Muscle of leg (tissue), 16 donors: ENCODE measurements at places on chromosomes 2 and 18. TPM values are rescaled to one million over a fixed set of nuclear protein-coding genes. Genes with fewer than 3 reads are reported as not detected.

Gene ICA1L
- total RNA-seq: 12.1 TPM

Gene NPAS2
- 2.9 TPM for total RNA-seq

Gene RAB6D
- 0.09 TPM for total RNA-seq

Gene LHCGR
- total RNA-seq: 0.44 TPM

Gene MSGN1
- 1.2 TPM for total RNA-seq

Gene UGT1A5
- not detected for total RNA-seq

- DNase-seq: peak; percentile 73
These were observed 169.4 kb downstream of the SMAD7 start for GRCh38 chr18:48781163-48781987.

Gene KIF1A
- total RNA-seq: 7.3 TPM

Gene LONRF2
- 1.5 TPM for total RNA-seq

GRCh38 chr18:22789600-22789999 lies 143.5 kb upstream of the RBBP8 start:
- no peak for DNase-seq

GRCh38 chr2:76169276-76170008 lies 458.7 kb upstream of the GCFC2 start:
- DNase-seq: no peak

Gene C2orf66
- 0.04 TPM for total RNA-seq

Gene TMEM214
- total RNA-seq: 31.3 TPM

GRCh38 chr2:29423061-29423666 lies 307.9 kb downstream of the CLIP4 start:
- no peak for DNase-seq

DNA sequence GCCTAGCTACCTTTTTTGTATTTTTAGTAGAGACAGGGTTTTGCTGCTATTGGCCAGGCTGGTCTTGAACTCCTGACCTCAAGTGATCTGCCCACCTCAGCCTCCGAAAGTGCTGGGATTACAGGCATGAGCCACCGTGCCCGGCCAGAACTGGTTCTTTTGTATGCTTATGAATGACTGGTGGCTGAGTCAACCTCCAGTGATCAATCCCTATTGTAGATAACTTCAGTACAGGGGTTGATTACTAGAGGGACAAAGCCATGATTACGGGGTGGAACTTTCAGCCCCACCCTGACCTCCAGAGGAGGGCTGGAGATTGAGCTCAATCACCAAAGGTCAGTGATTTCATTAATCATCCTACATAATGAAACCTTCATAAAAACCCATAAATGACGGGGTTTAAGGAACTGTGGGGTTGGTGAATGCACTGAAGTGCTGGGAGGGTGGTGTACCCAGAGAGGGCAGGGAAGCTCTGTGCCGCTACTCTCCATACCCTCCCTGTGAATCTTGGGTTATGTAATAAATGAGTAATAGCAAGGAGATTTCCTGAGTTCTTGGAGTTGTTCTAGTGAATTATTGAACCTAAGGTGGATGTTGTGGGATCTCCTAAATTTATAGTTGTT lies 281.8 kb upstream of the CXCR4 start:
- DNase-seq: no peak

- peak; percentile 33 for DNase-seq
These were observed 18.0 kb upstream of the PDE1A start for GRCh38 chr2:182444806-182445205.

- peak; percentile 91 for DNase-seq
These were observed 1605.3 kb upstream of the ACVR2A start for GRCh38 chr2:146239392-146240135.

- DNase-seq: no peak
These were observed 103.8 kb upstream of the ST3GAL5 start for GRCh38 chr2:85992611-85993010.

Gene CCDC68
- 0.58 TPM for total RNA-seq

- DNase-seq: no peak
These were observed 2.9 kb downstream of the FBLN7 start for GRCh38 chr2:112140899-112141625.

- DNase-seq: no peak
These were observed 27.3 kb downstream of the GRB14 start for GRCh38 chr2:164593959-164594358.

Gene REG1B
- not detected for total RNA-seq

Gene HOXD13
- 0.31 TPM for total RNA-seq

DNA sequence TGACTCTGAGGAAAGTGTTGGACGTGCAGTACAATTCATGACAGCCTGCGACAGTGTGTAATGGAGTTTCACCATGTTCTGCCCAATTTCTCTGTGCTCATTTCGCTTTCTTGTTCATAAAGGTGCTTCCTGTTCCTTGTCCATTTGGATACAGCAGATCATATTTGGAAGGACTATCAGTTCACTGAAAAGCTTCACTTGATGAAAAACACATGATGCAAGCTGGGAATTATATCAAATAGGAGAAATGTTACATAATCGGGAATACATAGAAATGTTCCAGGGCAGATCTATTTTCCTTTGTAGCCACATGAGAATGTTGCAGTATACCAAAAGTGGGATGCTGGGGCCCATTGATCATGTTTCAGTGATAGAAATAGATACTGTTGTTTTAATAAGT lies 266.3 kb upstream of the SLC14A2 start:
- DNase-seq: peak; percentile 89

GRCh38 chr2:218381916-218382366 lies at the start of gene SLC11A1:
SLC11A1 (plus strand) TSS chr2:218382273; CDS start chr2:218382369, 96 bp downstream.
- peak; percentile 60 for DNase-seq

DNA sequence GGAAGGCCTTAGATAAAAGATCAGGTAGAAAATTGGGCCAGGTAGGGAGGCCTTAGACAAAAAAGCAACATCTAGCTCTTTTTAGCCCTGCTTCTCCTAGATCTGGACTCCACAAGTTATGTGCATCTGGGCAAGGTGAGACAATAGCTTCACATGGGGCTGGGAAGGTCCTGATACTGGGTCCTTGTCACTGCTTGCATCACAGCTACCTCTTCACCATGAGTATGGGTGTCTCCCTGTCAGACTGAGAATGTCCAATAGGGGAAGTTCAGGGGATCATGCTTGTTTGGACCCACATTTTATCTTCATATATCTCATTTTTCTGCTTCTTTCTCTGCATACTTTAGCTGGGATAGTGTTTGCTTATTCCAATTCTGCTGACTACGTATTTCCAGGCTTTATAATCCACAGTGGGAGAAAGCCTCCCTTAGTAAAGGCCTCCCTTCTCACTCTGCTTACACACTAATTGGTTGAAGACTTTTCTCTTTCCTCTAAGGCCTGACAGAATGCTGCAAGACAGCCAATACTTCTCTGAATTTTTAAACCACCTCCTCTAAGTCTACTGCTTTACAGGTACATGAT lies 189.6 kb downstream of the CYRIA start:
- no peak for DNase-seq

Gene CD28
- total RNA-seq: 3.9 TPM

GRCh38 chr18:55401638-55402191 lies 186.3 kb downstream of the TCF4 start:
- peak; percentile 94 for DNase-seq

- DNase-seq: no peak
These were observed 59.9 kb upstream of the LRATD1 start for GRCh38 chr2:14572633-14573032.

DNA sequence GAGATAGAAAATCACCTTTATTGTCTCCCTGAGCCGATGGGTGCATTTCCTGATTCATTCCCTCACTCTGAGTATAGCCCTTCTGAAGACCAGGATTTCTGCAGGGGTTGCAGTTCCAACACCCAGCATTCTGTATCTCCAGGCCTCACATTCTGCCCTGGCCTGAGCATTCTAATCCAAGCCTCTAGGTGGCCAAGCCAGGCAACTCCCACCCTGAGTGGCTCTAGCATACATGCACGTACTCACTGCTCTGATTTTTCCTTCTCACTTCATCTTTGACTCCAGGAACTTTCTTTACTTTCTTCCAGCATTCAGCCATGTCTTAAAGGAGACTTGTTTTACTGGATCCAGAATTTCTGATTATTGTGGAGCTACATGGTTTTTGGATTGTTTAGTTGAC lies 100.7 kb upstream of the STK39 start:
- peak; percentile 27 for DNase-seq

DNA sequence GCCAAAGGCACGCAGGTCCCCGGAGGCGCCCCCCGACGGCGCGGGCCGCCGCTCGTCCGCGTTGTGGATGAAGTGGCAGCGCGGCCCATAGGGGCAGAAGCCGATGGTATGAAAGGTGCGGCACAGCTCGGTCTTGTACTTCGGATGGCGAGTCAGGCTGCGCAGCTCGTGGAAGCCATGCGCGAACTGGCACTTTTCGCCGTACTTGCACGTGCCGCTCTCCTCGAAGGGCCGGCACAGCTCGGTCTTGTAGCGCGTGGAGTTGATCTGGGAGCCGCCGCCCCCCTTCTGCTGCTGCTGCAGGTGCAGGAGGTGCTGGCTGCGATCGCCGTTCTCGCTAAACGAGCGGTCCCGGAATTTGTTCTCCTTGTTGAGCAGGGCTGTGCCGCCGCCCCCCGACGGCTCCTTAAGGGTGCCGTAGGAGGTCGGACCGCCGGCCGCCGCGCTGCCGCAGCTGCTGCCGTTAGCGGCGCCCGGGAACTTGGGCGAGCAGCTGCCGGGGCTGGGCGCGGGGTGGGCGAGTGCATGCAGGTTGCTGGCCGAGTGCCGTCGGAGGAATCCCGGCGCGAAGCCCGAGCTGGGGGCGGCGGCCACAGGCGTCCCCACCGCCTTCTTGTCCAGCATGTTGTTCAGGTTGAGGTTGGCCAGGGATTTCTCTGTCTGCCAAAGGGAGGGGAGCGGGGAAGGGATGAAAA lies 1.2 kb downstream of the ZFP36L2 start:
- peak; percentile 78 for DNase-seq

DNA sequence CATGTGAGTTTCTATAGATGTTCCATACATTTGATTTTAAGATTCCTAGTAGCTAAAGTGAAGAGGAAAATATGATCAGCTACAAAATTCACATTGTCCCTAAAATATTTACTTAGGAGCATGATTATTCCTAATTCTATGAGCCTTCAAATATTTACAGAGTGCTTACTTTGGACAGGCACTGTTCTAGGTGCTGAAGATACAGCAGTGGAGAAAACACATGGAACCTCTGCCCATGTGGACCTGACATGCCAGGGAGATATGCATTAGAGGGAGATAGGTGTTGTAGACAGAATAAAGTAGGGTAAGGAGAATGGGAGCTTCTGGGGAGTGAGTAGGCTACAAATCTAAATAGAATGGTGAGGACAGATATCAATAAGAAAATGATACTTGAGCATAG lies 62.6 kb upstream of the TACR1 start:
- no peak for DNase-seq

GRCh38 chr2:157185476-157186227 lies 71.9 kb upstream of the GALNT5 start:
- no peak for DNase-seq

Gene TEKT4
- not detected for total RNA-seq

DNA sequence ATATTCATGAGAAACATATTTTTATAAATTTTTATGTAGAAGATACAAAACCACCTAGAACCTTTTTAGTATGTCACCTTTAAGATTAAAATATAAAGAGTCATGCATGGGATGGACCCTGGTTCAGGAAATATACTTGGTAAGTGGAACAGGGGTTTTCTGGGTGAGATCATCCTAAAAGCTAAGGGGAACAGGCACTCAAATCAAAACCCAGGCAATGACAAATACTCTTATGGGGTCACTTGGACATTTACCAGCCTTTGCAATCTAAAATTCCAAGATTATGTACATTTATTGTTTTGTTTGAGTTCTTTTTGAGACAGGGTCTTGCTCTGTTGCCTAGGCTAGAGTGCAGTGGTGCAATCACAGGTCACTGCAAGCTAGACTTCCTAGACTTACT lies 65.8 kb downstream of the SGPP2 start:
- no peak for DNase-seq

- DNase-seq: no peak
These were observed 98.0 kb downstream of the ANKRD44 start for GRCh38 chr2:197212344-197213262.

Gene TEX44
- not detected for total RNA-seq

DNA sequence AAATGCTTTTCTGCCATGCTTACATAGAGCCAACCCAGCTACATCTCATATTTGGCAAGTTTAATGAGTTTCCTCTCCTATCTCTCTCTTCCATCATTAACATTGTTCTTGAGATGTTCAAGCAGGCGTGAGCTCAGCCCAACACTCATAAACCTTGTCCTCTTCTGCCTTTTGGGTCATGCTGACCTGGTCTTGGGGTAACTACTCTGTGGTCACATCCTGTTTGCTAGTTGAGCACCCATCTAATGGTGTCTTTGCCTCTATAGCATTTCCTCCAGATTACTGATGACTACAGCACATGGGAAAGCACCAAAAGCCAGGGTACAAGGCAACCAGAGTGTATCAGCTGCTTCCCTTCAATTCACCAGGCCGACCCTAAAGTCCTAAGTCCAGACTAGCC lies 366.9 kb upstream of the HNRNPA3 start:
- DNase-seq: no peak

Gene MOB1A
- 56.1 TPM for total RNA-seq

DNA sequence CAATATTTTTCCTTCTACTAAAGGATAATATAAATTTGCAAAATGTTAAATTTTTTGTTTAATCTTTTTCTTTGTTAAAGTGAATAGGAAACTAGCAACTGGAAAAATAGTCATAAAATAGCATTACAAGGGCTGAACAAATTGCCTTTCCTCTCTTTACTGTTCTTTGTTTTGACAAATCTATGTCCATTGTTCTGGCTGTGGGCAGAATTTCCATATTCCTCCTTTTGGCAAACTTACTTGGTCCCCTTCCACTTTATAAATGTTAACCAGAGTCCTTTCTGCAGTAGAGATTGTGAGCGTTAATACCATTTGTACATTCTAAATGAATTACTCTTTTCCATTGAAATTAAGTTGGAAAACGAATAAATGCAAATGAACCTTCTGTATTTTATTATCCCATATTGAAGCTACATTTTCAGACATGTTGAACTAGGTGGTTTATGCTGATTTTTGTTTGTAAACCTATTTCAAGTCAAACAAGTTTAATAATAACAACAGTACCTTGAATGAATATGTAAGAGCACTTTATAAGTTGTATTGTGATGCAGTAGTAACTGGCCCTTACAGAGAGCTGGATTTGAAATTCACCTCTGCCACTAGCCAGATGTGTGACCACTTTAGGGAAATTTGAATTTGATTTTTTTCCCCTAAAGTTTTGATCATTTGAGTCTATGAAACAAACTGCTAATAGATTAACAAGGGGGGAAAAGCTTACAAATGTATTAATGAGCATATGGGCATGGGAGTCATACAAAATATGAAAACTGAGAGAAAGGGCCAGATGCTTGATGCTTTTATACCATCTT lies 3.3 kb downstream of the RNF125 start:
- DNase-seq: no peak

GRCh38 chr2:221570321-221570935 lies 1.7 kb downstream of the EPHA4 start:
- peak; percentile 72 for DNase-seq

DNA sequence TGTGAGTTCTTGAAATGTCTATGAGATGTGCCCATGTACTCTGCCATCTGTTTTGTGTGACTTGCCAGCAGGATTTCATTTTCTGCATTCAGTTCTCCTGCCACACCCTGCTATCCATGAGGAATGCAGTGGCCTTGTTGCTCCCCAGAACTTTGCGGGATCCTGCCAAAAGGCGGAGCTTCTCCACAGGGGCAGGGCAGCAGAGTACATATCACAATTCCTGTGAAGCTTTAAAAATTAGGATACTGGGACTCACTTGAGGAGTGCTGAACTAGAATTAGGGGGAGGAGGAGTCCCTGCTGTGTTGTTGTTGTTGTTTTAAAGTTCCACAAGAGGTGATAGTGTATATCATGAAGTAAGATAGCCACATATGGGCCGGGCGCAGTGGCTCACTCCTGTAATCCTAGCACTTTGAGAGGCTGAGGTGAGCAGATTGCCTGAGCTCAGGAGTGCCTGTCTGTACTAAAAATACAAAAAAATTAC lies 76.4 kb downstream of the TANC1 start:
- peak; percentile 63 for DNase-seq

Gene TUBB8B
- not detected for total RNA-seq

Gene SERPINB11
- not detected for total RNA-seq
